ENCODE measurements at places on chromosomes 12 and 14.

DNA sequence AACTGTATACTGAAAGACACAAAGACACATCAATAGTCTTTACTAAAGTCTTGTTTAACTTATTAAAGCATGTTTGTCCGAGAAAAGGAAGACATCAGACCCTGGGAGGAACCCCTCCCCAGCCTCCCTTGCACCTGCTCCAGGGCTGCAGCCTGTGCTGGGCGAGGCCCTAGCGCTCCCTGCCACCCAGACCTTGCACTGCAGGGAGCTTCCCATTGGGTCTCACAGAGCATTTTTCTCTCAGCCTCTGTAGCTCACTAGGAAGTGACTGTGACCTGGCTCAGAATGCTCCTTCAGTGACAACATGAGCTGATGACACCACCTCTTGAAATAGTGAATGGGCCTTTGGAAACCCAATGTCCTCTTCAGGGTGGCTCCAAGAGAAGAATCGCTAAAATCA is 461.2 kb downstream of the TMEM121 start:
- DNase-seq: no peak

GRCh38 chr12:13052421-13052820 is 8.2 kb downstream of the FAM234B start:
- DNase-seq: no peak

DNA sequence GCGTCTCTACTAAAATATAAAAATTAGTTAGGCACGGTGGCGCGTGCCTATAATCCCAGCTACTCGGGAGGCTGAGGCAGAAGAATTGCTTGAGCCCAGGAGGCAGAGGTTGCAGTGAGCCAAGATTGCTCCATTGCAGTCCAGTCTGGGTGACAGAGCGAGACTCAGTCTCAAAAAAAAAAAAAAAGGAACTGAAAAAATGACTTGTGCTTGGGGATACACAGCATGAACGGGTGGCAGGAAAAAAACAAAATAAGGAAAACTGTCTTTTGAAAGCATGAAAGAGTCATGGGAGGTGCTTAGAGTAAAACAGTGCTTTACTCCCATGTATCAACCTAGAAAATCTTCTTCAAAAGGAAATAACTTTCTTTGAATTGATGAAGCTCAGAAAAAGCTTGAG is 80.8 kb downstream of the TMTC1 start:
- DNase-seq: no peak

DNA sequence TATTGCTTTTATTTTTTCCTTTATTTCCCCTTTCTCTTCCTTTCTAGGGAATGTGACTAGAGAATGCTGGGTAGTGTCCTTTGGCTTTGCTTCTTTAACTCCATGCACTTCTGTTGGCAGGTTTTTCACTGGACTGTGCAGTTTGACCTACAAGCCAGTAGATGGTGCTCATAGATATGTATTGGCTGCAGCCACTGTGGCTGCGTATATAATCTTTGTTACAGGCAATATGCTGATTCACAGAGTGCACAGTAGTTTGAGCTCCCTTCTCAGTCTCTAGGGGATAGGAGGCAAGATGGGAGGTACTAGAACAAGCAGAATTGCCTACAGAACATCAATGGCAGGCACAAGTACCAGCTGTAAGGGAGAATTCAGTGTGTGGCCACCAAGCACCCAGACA is 503.5 kb downstream of the LRFN5 start:
- peak; percentile 4 for DNase-seq

DNA sequence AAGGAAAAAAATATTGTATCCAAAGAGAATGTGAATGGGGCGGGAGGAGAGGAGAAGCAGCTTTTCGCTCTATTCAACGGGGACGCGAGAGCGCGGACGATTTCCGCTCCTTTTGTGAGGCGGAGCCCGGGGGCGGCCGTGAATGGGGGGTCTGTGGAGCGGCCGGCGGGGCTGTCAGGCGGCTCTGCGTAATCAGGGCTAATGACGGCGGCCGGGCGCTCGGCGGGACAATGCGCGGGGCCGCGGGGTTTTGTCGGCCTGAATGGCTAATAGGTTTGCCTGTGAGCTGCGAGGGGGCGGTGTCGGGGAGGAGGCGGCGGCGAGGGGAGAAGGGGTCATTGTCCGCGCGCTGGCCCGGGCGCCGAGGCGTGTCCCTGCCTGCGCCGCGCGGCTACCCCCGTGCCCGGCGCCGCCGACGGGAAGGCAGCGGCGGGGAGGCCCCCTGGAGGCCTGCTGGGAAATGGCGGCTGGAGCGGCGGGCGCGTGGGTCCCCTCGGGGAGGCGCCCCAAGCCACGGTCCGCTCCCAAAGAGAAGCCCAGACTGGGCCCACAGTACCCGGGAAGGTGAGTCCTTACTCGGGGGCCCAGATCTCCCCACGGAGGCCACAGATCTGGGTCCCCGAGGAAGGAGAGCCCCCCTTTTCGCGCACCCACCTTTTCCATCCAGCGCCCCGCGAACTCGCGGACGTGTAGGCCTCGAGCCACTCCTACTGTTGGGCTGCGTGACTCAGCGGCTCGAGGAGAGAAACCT is 6.0 kb downstream of the SIX6 start:
- DNase-seq: no peak

GRCh38 chr14:70893062-70893845 is 14.0 kb upstream of the PCNX1 start:
- DNase-seq: no peak

GRCh38 chr12:115872919-115873357 is 404.6 kb downstream of the MED13L start:
- no peak for DNase-seq

DNA sequence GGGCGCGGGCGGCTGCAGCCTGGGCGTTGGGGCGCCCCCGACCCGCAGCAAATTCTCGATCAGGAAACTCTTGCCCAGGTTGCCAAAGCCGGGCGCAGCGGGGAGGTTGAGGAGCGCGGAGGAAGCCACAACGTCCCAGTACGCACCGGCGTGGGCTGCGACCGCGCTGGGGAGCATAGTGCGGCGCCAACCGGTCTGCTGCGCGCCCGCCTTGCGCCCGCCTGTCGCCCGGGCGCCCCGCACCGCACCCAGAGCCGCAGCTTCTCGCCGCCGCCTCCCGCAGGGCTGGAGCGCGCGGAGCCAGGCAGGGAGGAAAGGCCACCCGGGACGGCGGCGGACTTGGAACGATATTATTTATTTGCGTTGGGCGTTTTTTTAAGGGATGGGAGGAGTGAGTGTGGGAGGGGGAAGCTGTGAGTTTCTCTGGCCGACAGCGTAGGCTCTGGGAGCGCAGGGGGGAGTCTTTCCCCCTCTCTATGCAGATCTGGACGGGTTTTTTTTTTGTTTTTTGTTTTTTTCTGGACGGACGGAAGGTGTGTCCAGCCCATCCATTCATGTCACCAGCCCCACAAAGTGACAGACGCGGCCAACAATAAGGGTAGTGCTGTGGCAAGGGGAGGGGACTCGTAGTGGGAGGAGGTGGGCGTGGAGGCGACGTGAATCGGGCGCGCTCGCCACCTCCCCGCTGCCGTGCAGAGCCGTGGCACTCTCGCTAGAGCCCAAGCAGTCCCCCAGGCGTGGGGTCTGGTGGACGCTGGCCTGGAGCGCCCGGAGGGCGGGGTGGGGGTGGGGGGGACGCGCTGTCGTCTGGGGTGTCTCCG is at the start of gene DBX2:
TSS of gene DBX2 (minus strand) at position 349 of the 821 bp plus-strand sequence. CDS start at position 177, 172 bp downstream.
- DNase-seq: no peak

- peak; percentile 37 for DNase-seq
Observed at GRCh38 chr14:29459969-29460560, 467.6 kb downstream of the PRKD1 start.

- no peak for DNase-seq
Observed at GRCh38 chr14:67856827-67857226, 37.2 kb downstream of the RAD51B start.

DNA sequence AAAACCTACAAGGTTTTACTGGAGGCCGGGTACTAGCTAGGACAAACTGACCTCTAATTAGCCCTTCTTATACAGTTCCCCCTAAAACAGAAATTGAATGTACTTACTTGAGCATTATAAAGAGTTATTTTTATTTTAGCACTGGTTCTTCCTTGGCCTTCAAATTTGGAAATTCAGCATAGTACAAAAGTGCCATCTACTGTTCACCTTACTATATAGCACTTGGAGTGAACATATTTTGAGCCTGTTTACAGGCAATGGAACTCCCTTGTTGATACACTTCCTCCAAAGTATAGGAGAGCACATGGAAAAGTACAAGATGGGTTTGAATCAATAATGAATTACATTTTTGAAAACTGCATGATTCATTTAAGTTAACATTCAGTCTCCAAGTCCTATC is 3.9 kb upstream of the POC1B start:
- DNase-seq: no peak

GRCh38 chr12:98062464-98063245 is 452.7 kb upstream of the TMPO start:
- DNase-seq: no peak

All from NCI-H446 (cell line).